Midbrain (tissue), 1 donor: ENCODE measurements at places on chromosomes 5 and 9.
A peak's percentile ranks its signal among the peaks of the same experiment; 100 is the strongest.

GRCh38 chr5:176739461-176740051 is 70.8 kb upstream of the UNC5A start:
- no peak for DNase-seq

DNA sequence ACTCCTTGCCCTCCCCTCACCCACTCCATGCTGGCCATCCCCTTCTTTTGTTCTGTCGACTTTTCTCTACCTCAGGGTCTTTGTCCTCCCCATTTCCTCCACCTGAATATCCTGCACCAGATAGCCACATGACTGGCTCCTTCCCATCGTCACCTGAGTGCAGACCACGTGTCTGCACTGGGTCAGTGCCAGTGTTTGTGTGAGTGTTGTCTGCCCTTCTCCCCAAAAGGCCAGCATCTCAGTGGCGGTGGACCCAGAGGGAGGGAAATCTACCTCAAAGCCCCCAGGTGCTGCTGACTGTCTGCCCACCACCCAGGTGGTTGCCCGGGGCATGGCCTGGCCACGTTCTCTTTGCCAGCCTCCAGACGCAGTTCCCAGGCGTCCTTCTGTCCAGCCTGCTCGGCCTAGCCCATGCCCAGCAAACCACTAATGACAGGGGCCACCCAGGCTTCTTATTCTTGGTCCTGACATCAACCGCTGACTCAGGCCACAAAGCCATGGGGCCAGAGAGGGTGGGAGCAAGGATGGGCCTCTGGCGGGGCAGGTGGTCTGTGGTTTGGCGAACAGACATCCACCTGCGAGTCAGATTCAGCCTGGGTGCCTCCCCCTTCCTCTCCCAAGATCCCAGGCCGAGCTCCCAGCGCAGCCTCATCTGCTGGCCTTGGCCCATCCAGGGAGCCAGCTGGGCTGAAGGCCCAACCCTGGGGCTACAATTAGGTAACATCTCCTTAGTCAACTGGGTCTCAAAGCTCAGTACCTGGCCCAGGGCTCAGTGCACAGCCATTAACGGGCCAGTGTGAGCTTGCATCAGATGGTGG is 5.5 kb upstream of the NINJ1 start:
- DNase-seq: no peak

- DNase-seq: no peak
These were observed 8.1 kb downstream of the TAL2 start for GRCh38 chr9:105670315-105670714.

DNA sequence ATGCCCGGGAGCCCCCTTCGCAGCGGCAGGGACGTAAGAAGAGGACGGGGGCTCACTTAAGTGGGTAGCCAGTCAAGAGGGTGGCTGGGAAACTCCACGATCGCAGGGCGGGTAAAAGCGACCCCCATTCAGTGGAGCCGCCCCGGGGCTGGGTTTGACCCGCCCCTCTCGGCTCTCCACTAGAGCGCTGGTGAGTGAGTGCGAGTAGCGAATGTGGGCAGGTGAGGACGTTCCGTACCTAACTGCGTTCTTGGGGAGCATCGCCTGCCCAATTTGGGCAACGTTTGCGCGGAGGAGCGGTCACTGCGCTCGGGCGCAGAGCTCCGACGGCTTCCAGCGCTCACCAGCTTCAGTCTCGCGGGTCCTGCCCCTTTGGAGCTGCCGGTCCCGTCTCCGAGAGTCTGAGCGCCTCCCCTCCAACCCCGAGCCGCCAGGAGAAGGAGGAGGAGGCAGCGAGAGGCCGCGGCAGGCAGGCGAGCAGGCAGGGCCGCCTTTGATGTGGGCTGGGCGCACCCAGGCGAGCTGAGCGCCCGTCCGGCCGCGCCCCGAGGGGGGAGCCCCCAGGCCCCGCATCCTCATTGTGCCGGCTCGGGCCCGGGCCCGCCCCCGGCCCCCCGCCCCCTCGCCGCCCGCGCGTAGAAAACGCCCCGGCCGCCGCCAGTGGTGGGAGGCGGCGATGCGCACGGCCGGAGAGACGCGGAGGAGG is at the start of gene FGF18:
FGF18 (plus strand) TSS at position 666 of the 706 bp plus-strand sequence. CDS start 553 bp downstream, outside the sequence.
- no peak for DNase-seq

- no peak for DNase-seq
These were observed 15.0 kb downstream of the PRR16 start for GRCh38 chr5:120479066-120479465.

- DNase-seq: no peak
These were observed 109.0 kb upstream of the DAB2 start for GRCh38 chr5:39533749-39534148.

GRCh38 chr5:156681265-156681664 is 168.8 kb upstream of the PPP1R2B start:
- DNase-seq: no peak

GRCh38 chr9:20558566-20559016 is 63.7 kb downstream of the MLLT3 start:
- no peak for DNase-seq

- DNase-seq: no peak
These were observed 8.3 kb upstream of the ZBTB34 start for GRCh38 chr9:126852086-126852688.

- DNase-seq: peak; percentile 89
These were observed 260.3 kb upstream of the KLF4 start for GRCh38 chr9:107749787-107750444.

- no peak for DNase-seq
These were observed 55.4 kb downstream of the ADGRV1 start for GRCh38 chr5:90613918-90614504.

GRCh38 chr5:159508344-159508743 is 178.1 kb upstream of the IL12B start:
- no peak for DNase-seq

DNA sequence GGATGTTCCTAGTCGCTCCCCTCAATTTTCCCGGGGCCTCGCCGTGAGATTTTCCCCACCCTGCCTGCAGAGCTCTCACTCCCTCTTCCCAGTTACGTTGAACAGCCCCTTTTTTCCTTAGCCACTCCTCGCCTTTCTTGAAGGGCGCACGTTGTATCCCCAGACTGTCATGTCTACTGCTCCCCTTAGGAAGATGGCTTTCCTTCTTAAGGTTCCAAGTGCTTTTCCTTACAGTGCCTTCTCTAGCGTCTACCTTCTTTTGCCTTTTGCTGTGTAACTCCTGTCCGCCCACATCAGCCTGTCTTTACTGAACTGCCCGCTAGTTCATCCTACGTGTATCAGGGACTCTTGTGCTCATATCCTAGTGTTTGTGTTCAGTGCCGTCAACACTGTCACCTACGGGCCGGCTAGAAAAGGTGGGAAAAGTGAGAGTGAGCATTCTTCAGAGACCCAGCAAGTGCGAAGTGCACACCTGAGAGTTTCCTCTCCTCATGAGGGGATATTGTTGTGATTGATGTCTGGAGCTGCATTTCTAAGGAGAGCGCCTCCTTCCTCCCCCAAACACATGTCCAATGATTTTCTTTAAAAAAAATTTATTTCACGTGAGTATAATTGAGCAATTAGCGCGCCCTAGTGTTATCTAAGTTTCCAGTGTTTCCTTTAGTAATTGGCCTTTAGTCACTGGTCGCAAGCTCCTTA is 764 bp downstream of the CAMLG start:
- no peak for DNase-seq

GRCh38 chr5:124054564-124054963 is 542.6 kb downstream of the CSNK1G3 start:
- no peak for DNase-seq
